ENCODE measurements at places on chromosomes 12 and 14.

- no peak for DNase-seq
Observed at GRCh38 chr14:52860209-52860608, 68.8 kb upstream of the GNPNAT1 start.

GRCh38 chr12:25364529-25365339 is 114.0 kb upstream of the KRAS start:
- no peak for DNase-seq

GRCh38 chr12:78566456-78566855 is 298.1 kb upstream of the SYT1 start:
- peak; percentile 5 for DNase-seq

GRCh38 chr14:37695866-37696265 is 100.4 kb downstream of the TTC6 start:
- DNase-seq: peak; percentile 84

GRCh38 chr14:69928111-69928523 is 48.9 kb downstream of the SMOC1 start:
- peak; percentile 87 for DNase-seq

DNA sequence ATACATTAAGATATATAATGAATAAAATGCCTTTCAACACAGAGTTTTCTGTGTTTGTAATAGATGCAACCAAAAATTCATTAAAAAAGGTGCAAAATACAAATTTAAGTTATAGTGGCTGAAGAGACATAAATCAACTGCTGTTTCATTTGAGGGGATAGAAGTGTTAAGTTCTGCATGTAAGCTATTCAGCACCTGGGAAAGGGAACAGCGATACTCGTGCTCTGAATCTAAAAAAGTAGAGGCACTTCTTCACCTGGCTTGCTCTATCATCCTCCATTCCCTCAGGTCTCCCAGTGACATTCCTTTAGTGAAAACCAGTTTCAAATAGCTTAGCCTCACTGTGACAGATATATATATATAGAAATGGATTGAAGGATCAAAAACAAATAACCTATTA is 222.6 kb downstream of the ACSS3 start:
- no peak for DNase-seq

GRCh38 chr12:54945082-54945481 is 39.5 kb downstream of the TESPA1 start:
- no peak for DNase-seq

GRCh38 chr14:87457720-87458119 is 535.3 kb downstream of the GALC start:
- no peak for DNase-seq

DNA sequence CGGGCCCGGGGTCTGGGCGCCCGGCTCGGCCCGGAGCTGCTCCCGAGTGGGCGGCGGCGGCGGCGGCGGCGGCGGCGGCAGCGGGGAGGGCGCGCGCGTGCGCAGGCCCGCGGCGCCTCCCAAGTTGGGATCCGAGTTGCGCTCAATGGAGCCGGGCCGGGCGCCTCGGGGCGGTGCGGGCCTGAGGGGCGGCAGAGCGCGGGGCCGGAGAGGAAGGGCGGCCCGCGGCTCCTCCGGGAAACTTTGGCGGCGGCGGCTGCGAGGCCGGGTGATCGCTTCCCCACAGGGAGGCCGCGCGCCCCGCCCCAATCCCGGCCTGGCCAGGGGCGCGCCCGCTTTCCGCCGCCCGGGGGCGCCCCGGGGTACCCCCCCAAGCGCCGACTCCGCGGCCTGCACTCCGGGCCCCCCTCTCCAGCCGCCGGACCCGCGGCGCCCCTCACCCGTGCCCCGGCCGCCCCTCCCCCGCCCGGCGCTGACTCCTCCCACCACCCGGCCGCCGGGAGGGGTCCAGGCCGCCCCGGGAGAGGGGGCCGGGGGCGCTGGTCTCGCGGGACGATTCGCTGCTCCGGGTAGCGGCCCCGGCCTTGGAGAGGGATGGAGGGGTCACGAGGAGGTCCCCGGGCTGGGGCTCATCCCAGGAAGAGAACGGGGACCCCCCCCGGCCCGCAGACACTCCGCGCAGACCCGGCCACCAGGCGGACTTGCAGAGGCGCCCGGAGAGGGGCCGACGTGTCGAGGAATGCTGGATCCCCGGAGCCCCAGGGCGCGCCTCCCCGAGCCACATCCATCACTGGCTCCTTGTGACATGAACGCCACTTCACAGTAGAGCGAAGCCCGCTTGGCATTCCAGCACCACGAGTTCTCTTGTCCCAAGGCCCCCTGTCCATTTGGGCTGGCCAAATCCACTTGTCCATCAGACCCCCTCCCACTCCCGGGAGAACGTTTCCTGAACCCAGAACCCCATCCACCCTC is at the start of gene RILPL1:
Gene RILPL1, minus strand, starts transcription at position 48 of the 972 bp plus-strand sequence. CDS start 237 bp downstream, outside the sequence.
- peak; percentile 44 for DNase-seq

DNA sequence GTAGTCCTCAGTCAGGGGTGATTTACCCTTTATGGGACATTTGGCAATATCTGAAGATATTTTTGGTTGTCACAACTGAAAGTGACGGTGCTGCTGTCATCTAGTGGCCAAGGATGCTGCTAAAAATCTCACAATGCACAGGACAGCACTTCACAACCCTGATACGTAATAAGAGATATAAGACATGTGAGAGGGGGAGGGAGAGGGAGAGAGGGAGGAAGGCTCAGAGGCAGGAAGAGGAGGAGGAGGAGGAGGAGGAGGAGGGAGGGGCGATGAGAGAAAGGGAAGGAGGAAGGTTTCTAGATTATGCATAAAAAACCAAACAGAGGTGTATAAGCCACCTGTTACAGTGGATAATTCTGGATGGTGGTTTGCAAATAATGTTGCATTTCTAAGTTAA is 14.3 kb downstream of the MYL2 start:
- DNase-seq: no peak

- DNase-seq: no peak
Observed at GRCh38 chr14:78986989-78987388, 816.8 kb downstream of the NRXN3 start.

DNA sequence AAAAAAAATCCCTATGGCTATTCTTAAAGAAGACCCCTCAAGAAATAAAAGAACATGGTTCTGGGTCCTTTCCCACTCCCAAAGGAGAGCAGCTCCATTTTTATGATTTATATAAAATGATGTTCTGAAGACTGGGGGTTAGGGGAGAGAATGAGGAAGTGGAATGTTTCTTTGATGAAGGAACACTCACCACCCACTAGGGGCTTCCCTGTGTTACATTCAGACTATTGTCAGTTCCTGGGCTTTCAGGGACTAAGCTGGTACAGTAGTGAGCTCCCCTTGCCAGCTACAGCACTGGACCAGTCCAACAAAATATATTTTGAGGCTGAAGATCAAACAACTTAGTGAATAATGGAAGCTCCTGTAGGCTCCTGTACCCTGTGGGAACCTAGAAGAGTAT is 98.9 kb downstream of the HMGA2 start:
- DNase-seq: no peak

GRCh38 chr14:99141236-99141635 is 130.8 kb downstream of the BCL11B start:
- no peak for DNase-seq

DNA sequence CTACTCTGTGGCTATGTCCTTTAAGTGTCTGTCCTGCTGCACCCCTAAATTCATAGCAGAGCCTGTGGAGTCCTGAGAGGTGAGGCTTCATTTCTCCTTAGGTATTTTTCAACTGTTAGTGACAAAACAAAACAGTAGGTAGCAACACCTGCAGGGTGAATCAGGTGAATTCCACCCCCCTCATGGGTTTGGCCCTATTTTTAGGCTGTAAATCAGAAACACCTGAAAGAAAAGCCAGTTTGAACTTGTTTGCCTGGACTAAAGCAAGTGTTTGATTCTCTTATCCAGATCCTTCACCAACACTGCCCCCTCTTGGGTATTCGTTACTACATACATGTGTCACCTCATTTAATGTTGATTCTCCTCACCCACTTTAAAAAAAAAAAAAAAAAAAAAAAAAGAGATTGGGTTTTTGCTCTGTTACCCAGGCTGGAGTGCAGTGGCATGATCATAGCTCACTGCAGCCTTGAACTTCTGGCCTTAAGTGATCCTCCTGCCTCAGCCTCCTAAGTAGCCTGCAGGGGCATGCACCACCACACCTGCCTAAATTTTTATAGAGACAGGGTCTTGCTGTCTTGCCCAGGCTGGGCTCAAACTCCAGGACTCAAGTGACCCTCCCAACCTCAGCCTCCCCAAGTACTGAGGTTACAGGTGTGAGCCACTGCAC is 10.3 kb downstream of the TBPL2 start:
- DNase-seq: peak; percentile 80

DNA sequence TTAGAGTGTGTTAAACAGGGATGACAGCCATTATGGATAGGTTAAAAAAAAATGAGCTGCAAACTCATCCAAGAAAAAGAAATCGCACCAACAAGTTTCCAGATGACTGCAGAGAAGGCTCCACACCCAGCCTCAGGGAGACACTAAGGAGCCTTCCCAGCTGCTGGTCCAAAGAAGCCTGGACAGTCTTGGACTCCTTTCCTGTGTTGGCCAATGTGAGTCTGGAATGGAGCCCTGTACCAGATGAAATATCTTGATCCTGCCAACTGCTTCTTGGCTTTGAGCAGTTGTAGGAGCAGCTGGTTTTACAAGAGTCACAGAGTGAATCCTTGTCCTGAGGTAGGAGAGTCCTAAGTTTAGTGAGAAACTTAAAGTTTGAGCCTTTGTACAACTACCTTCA is 44.5 kb downstream of the SLC38A1 start:
- no peak for DNase-seq

DNA sequence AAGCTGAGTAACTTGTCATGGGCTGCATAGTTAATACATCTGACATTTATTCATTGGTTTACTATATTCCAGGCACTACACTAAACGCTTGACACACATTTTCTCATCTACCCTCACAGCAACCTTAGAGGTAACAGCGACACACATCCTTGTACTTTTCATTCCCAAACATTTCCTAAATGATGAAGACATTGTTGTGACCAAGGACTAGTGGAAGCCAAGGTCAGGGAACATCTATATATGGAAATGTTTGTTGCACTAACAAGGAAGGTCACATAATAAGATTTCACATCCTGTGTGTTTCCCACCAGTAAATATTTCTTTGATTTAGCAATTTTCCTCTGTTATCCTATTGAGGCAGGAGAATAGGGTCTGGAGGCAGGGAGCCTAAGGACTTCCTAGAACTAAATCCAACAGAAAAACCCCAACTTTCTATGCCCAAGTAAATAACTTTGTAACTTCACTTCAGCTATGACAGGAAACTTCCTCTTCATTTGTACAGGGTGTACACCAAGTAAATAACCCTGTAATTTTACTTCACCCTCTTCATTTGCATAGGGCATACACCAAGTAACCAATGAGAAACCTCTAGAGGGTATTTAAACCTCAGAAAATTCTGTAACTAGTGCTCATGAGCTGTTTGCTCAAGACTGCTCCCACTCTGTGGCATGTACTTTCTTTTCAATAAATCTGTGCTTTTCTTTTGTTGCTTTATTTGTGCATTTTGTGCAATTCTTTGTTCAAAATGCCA is 48.4 kb downstream of the ZNF641 start:
- no peak for DNase-seq

DNA sequence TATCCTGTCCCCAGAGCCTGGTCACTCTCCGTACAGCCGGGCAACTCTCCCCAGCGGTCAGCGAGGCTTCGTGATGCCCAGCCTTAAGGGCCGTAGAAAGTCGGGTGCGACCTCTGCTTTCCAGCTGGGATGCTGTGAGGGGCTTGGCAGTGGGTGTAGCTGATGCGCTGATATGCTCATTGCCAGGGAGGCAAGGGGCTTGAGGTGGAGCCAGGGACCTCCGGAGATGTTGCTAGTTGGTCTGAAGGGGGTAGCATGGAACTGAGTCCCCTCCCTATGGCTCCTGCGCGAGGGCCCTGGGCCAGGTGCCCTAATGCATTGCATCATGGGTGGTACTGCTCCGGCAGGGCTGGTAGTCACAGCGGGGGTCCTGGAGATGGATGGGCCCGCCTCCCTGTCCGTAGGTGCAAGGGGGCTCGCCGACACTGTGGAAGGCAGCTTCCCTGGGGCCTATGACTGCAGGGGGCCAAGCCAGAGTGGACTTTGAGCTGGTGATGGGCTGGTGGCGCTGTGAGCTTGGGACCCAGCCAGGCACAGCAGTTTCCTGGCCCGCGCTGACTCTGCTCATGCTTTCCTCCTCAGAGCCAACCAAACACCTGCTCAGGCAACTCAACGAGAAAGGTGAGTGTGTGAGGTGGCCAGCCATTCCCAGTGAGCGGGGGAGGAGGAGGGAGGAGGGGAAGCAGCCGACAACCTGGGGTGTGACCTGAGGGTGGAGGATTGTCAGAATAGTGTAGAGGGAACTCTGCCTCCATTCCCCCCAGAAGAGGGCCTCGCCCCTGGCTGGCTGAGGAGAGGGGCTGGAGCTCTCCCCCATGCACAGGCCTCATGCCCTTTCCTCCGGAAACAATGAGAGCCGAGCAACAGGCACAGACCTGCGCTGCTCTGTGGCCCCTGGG is 32.3 kb downstream of the PLEKHG3 start:
- no peak for DNase-seq

DNA sequence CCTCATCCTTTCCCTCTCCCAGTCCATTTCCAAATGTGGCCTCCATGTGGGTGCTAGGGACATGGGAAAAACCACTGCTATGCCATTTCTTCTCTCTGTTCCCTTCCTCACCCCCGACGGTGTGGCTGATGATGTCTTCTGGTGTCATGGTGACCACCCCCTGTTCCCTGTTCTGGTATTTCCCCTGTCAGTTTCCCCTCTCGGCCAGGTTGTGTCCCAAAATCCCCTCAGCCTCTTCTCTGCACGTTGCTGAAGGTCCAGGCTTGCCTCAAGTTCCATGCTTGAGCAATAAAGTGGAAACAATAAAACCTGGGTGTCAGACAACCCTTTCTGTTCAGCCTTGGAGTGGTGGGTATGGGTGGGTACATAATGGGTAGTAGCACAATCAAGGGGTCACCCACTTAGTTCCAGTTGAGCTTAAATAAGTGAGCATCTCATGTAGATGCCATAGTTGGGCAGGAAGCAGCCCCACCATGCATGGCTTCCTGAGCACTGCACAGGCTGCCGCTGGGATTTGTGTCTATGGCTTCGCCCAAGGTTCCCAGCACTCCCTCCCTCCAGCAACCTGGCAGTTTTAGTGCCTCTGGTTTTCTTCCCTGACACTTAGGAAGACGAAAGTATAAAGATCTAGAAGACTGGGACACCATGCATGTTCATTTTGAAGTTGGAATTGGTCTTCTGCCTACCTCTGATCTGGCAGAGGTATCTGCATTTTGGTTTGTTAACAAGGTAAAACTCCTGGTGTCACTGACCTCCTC is 8.7 kb upstream of the ITFG2 start:
- DNase-seq: no peak

- DNase-seq: no peak
Observed at GRCh38 chr12:25960961-25961360, 2.5 kb downstream of the RASSF8 start.

GRCh38 chr12:12191008-12191407 is 75.8 kb downstream of the LRP6 start:
- no peak for DNase-seq
